ENCODE measurements at places on chromosomes 7 and 10. TPM values are rescaled to one million over a fixed set of nuclear protein-coding genes. Genes with fewer than 3 reads are reported as not detected.

GRCh38 chr10:96651998-96652431 lies 65.2 kb upstream of the TM9SF3 start:
- H3K4me3 ChIP-seq: no peak overlapping the region
- no peak overlapping the region for H3K27ac ChIP-seq
- no peaks in the 10 kb centered on the region for H3K36me3 ChIP-seq
- peaks cover 2% of the 10 kb centered on the region for H3K4me1 ChIP-seq
- H3K27me3 ChIP-seq: no peaks in the 10 kb centered on the region

DNA sequence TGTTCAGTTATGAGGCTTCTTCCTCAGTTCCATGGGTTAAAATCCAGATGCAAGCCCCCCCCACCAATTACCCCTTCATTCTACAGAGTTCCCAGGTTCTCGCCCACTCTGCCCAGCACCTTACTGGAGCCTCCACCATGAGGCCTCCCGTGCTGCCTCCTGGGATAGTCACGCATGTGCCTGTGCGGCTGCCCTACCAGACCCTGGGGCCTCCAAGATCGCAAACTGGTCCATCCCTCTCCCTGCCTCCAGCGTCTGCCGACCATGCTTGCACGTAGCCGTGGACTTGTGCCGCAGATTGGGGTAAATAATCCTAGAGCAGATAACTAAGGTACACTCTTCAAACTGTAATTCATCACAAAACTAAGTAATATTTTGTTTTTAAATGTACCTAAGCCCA lies 611.2 kb downstream of the PTPRN2 start:
- no peaks in the 10 kb centered on the region for H3K4me1 ChIP-seq
- no peaks in the 10 kb centered on the region for H3K36me3 ChIP-seq
- DNase-seq: no peak
- no peak overlapping the region for H3K27ac ChIP-seq
- no peak overlapping the region for H3K4me3 ChIP-seq

DNA sequence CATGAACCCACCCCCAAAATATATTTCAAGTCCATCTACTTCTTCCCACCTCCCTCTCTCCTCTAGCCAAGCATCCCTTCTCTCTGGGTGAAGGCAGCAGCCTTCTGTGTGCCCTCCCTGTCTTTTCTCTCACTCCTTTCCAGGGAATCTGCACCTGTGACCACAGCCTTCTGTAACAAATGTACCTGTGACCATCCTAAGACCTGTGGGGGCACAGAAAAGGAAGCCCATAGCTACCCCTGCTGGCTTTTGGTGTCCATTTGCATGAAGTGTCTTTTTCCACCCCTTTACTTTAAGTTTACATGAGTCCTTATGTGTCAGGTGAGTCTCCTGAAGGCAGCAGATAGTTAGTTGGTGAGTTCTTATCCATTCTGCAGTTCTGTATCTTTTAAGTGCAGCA lies 2.0 kb upstream of the TBXAS1 start:
- no peaks in the 10 kb centered on the region for H3K36me3 ChIP-seq
- H3K27me3 ChIP-seq: no peaks in the 10 kb centered on the region
- H3K4me3 ChIP-seq: no peak overlapping the region
- H3K4me1 ChIP-seq: peaks cover 10% of the 10 kb centered on the region
- no peak for DNase-seq

DNA sequence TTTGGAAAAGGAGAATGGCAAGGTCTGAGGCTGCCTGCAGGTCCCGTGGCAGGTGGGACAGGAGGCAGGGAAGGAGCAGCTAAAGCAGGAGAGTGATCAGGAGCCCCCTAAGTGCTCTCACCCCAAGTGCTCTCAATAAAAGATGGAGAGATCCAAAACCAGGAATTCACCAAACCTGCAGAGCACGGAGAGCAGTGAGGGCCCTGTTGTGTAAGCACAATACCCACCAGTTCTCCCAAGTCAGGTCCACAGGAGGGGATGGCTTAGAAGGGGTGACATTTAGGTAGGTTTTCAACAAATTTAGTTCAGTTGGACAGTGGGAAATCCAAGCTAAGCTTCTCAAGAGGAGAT lies 40.8 kb downstream of the GNA12 start:
- no peak for DNase-seq
- peak overlapping the region; percentile 45 for H3K27ac ChIP-seq
- no peak overlapping the region for H3K4me3 ChIP-seq

- H3K4me3 ChIP-seq: no peak overlapping the region
- peaks cover 3% of the 10 kb centered on the region for H3K4me1 ChIP-seq
- H3K27me3 ChIP-seq: no peaks in the 10 kb centered on the region
- H3K27ac ChIP-seq: no peak overlapping the region
- DNase-seq: no peak
These were observed 128.6 kb upstream of the SVIL start for GRCh38 chr10:29763396-29763795.

- DNase-seq: no peak
- no peaks in the 10 kb centered on the region for H3K27me3 ChIP-seq
- H3K36me3 ChIP-seq: no peaks in the 10 kb centered on the region
- no peaks in the 10 kb centered on the region for H3K4me1 ChIP-seq
These were observed 359.7 kb upstream of the ZNF32 start for GRCh38 chr10:44008270-44008916.

AGAP6 gene
- 15.0 TPM for total RNA-seq

- H3K27me3 ChIP-seq: no peaks in the 10 kb centered on the region
- H3K27ac ChIP-seq: peak overlapping the region; percentile 99
These were observed 1.7 kb upstream of the TNKS2 start for GRCh38 chr10:91796331-91797047.

MYPN gene
- total RNA-seq: 0.27 TPM

- H3K27ac ChIP-seq: no peak overlapping the region
- no peaks in the 10 kb centered on the region for H3K36me3 ChIP-seq
- no peak overlapping the region for H3K4me3 ChIP-seq
- H3K27me3 ChIP-seq: no peaks in the 10 kb centered on the region
- no peaks in the 10 kb centered on the region for H3K4me1 ChIP-seq
- no peak for DNase-seq
These were observed 364.9 kb downstream of the ANKRD30A start for GRCh38 chr10:37490266-37490665.

- no peak overlapping the region for H3K27ac ChIP-seq
- DNase-seq: no peak
- peaks cover 8% of the 10 kb centered on the region for H3K4me1 ChIP-seq
- no peaks in the 10 kb centered on the region for H3K36me3 ChIP-seq
These were observed 60.9 kb downstream of the GLI3 start for GRCh38 chr7:42175834-42176723.

DNA sequence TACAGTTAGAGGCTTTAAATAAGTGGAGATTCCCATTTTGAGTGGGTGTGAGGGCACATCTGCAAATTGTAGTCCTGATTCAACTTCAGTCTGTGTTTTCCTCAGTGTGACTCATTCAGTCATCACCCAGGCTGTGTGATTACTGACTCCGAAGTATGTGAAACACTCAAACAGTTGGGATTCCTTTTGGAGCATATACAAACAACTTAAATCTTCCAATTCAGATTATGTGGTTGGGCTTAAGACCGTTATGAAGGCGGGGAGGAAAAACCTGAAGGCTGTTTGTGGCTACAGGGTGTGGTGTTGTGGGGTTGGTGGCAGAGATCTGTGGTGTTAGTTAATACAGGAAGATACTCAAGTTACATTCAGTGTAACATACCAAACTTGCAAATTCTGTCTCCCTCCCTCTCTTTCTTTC lies 259.7 kb upstream of the FERD3L start:
- no peaks in the 10 kb centered on the region for H3K4me1 ChIP-seq
- H3K27ac ChIP-seq: no peak overlapping the region
- no peak for DNase-seq
- H3K27me3 ChIP-seq: no peaks in the 10 kb centered on the region
- H3K4me3 ChIP-seq: no peak overlapping the region

CALD1 gene
- total RNA-seq: 198 TPM

PDZD8 gene
- total RNA-seq: 36.7 TPM

DNA sequence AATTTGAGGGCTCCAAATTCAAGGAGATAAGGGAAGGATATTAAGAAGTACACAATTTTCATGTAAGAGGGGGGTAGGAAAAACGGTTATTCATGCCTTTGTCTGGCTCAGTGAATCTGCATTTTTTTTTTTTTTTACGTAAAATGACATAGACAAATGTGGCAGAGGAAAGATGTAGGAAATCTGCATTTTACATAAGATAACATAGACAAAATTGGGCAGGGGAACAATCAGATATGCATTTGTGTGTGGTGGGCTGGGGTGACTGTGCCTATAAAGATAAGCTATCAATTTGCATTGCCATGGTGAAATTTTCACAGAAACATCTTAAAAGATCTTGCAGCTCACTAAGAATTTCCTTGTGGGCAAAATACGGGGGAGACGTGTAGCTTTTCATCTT lies 92.7 kb upstream of the GPR141 start:
- H3K36me3 ChIP-seq: no peaks in the 10 kb centered on the region
- H3K4me3 ChIP-seq: no peak overlapping the region
- H3K27ac ChIP-seq: no peak overlapping the region
- no peak for DNase-seq
- no peaks in the 10 kb centered on the region for H3K27me3 ChIP-seq
- no peaks in the 10 kb centered on the region for H3K4me1 ChIP-seq

- no peak overlapping the region for H3K4me3 ChIP-seq
- DNase-seq: no peak
- no peaks in the 10 kb centered on the region for H3K4me1 ChIP-seq
- H3K36me3 ChIP-seq: no peaks in the 10 kb centered on the region
These were observed 25.0 kb downstream of the CYP3A7 start for GRCh38 chr7:99709838-99710578.

GRCh38 chr7:105621617-105622016 lies 40.3 kb upstream of the EFCAB10 start:
- peaks cover 3% of the 10 kb centered on the region for H3K36me3 ChIP-seq
- H3K4me1 ChIP-seq: no peaks in the 10 kb centered on the region
- DNase-seq: peak; percentile 33
- H3K27me3 ChIP-seq: no peaks in the 10 kb centered on the region
- H3K27ac ChIP-seq: peak overlapping the region; percentile 55

ELN gene
- 8.4 TPM for total RNA-seq

HOXA4 gene
- total RNA-seq: 3.5 TPM

GRCh38 chr7:35658606-35659201 lies 36.2 kb downstream of the HERPUD2 start:
- H3K27ac ChIP-seq: no peak overlapping the region
- no peak for DNase-seq
- no peak overlapping the region for H3K4me3 ChIP-seq
- no peaks in the 10 kb centered on the region for H3K4me1 ChIP-seq
- no peaks in the 10 kb centered on the region for H3K27me3 ChIP-seq

GRCh38 chr10:35375091-35375765 lies 38.9 kb downstream of the CCNY start:
- H3K27me3 ChIP-seq: no peaks in the 10 kb centered on the region
- no peak overlapping the region for H3K4me3 ChIP-seq
- H3K27ac ChIP-seq: no peak overlapping the region
- H3K4me1 ChIP-seq: peaks cover 43% of the 10 kb centered on the region

GCK gene
- 0.16 TPM for total RNA-seq

TEX47 gene
- not detected for total RNA-seq

- H3K27me3 ChIP-seq: no peaks in the 10 kb centered on the region
- DNase-seq: no peak
- no peaks in the 10 kb centered on the region for H3K4me1 ChIP-seq
- no peak overlapping the region for H3K4me3 ChIP-seq
These were observed 316.0 kb downstream of the CXCL12 start for GRCh38 chr10:44068716-44069482.

GRCh38 chr10:133614830-133615580 lies 11.6 kb downstream of the FRG2B start:
- peaks cover 11% of the 10 kb centered on the region for H3K27me3 ChIP-seq
- DNase-seq: peak; percentile 27
- H3K4me1 ChIP-seq: no peaks in the 10 kb centered on the region
- H3K27ac ChIP-seq: no peak overlapping the region

DNA sequence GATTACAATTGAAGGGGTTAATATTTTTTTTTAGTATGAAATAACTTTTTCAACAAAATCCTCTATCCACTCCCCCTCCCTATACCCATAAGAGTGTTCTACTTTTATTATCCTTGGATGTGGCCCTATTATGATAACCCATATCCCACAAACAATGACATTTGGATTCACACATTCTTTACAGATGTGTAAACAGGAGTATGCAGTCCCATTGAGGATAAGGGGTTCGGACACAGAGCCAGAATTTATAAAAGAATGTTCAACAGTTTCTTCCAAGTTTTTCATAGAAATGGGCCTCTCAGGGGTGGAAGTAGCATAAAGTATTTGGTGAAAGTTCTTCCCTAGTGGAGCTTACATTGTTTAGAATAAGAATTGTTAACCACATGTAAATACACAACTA lies 16.1 kb upstream of the PCLO start:
- H3K27me3 ChIP-seq: no peaks in the 10 kb centered on the region
- no peak for DNase-seq
- H3K4me3 ChIP-seq: no peak overlapping the region

GRCh38 chr10:122142641-122143237 lies 128.4 kb upstream of the BTBD16 start:
- no peaks in the 10 kb centered on the region for H3K27me3 ChIP-seq
- no peaks in the 10 kb centered on the region for H3K36me3 ChIP-seq
- DNase-seq: no peak

GRCh38 chr10:96587264-96588059 lies 650 bp upstream of the TM9SF3 start:
- peak overlapping the region; percentile 66 for H3K4me3 ChIP-seq
- peak; percentile 70 for DNase-seq
- H3K27ac ChIP-seq: peak overlapping the region; percentile 99
- no peaks in the 10 kb centered on the region for H3K27me3 ChIP-seq
- peaks cover 34% of the 10 kb centered on the region for H3K4me1 ChIP-seq
- no peaks in the 10 kb centered on the region for H3K36me3 ChIP-seq

DNA sequence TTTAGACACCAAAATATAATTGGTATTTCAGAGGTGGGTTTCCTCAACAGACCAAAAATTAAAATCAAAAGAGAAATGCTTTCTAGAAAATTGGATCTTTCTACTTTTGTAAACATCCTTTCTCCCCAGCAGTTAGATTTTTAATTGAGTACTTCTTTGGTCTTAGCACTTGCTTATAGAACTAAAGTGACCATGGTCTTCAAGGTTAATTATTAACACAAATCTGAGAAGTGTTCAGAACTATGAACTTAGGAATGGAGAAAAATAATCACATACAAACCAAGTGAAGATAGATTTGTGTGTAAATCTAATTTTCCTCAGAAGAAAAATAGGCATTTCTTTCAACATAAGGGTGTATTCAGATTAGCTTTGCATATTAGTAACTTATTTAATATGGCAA lies 355.4 kb downstream of the ELMO1 start:
- H3K36me3 ChIP-seq: no peaks in the 10 kb centered on the region
- no peaks in the 10 kb centered on the region for H3K27me3 ChIP-seq
- no peak overlapping the region for H3K4me3 ChIP-seq
- H3K4me1 ChIP-seq: no peaks in the 10 kb centered on the region
- no peak for DNase-seq

UTF1 gene
- not detected for total RNA-seq

DNA sequence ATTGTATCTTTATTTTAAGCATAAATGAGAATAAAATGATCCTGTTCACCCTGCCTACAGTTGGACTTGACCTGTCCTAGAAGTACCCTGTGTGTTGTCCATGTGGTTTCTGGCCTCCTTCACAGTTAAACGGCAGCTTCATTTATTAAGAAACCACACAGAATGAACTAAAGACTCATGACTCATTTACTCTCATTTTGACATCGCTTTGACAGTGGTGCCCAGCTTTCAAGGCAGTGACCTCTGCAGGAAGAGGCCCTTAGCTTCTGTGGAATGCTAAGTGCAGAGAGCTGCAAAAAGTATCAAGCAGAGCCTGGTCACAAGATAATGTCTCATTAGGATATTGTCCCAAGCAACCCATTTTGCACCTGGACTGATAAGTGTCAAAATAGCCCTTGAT lies 93.4 kb downstream of the AVL9 start:
- no peak for DNase-seq
- H3K36me3 ChIP-seq: peaks cover 13% of the 10 kb centered on the region
- peaks cover 8% of the 10 kb centered on the region for H3K4me1 ChIP-seq
- H3K27me3 ChIP-seq: no peaks in the 10 kb centered on the region

Measured in transverse colon (tissue), 4 donors.